ENCODE measurements at places on chromosomes 16 and 17.

GRCh38 chr16:84555418-84556196 lies 51.1 kb upstream of the MEAK7 start:
- no peak for DNase-seq

DNA sequence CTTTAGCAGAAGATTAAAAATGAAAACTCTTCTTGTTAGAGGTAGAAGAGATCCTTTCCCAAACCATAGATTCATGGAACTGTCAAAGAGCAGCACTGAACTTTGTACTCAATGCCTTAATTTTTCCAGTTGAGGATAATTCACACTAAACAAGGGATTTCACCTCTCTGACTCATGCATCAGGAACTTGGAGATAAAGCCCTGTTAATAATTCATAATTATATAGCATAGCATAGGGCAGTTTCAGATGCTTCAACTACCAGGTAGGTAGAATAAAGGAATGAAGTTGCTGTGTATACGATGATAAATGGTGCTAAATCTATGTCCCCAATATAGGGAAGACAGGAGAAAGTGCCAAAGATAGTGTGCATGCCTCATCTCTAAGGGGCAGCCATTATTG lies 450.4 kb downstream of the MAF start:
- DNase-seq: no peak

GRCh38 chr16:1791256-1791942 lies 2.1 kb downstream of the IGFALS start:
- DNase-seq: no peak

DNA sequence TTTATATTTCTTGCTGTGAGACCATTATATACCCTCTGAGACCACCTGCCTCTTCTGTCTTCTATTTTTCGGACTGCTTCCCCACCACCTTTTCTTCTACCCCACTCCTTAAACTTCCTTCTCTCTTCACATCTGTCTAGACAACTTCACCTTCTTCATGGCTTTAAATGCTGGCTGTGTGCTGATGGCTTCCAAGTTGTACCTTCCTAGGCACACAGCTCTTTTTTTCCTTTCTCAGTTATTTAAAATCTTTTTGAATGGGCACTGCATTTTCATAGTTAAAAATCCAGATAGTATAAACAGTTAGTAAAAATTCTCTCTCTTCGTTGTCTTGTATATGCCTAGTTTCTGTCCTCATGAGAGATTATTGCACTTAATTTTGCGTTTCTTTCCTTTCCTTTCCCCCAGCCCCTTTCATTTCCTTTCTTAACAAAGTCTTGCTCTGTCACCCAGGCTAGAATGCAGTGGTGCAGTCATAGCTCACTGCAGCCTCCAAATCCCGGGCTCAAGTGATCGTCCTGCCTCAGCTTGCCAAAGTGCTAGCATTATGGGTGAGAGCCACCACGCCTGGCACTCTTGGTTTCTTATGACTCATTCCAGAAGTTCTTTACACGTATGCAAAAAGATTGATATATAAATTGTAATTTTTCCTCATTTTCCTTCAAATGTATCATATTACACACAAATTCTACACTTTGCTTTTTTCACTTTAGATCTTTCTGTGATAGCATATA lies 114.3 kb downstream of the NPIPB5 start:
- DNase-seq: no peak

- no peak for DNase-seq
Observed at GRCh38 chr17:36949461-36949927, 740 bp downstream of the AATF start.

Data from bone marrow (tissue), 2 donors.